Common myeloid progenitor, CD34-positive (primary cell): ENCODE measurements at places on chromosomes 1 and 21.

- DNase-seq: no peak
These were observed 867 bp upstream of the TIMM17A start for GRCh38 chr1:201954263-201955008.

- DNase-seq: no peak
These were observed 13.7 kb upstream of the TRIM62 start for GRCh38 chr1:33195556-33195955.

DNA sequence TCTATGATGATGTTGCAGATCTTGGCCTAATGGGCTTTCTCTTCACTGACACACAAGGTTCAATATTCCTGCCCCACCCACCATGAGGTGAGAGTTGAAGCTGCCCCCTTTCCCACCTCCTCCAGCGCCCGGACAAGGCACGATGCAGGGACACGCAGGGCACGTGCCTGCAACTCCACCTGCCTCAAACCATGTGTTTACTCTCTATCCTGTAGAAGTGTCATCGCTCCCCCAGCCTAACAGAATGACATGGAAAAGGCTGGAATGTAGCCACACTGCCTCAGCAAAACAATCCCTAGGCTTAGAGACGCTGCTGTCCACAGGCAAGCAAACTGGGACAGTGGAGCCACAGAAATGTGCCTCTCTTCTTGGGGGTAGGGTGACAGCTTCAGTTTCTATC, 92.9 kb upstream of the SOD1 start:
- DNase-seq: no peak

DNA sequence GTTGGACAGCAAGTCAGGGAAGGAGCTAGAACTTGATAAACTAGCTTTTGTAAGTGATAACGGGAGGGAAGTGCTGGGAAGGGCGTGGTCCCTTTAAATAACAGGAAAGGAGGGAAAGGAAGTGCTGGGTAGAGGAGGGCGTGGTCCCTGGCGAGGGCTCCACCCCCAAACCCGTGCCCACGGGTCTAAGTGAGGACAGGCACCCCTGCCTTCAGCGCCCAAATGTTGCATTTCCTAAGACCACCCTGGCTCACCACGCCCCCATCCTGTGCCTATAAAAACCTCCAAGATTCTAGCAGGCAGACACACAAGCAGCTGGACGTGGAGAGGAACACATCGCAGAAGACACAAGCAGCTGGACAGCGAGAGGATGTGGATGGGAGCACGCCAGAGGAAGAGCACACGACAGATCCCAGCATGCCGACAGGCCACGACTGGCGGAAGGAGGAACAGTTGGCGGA, 58.5 kb downstream of the PALMD start:
- DNase-seq: no peak

DNA sequence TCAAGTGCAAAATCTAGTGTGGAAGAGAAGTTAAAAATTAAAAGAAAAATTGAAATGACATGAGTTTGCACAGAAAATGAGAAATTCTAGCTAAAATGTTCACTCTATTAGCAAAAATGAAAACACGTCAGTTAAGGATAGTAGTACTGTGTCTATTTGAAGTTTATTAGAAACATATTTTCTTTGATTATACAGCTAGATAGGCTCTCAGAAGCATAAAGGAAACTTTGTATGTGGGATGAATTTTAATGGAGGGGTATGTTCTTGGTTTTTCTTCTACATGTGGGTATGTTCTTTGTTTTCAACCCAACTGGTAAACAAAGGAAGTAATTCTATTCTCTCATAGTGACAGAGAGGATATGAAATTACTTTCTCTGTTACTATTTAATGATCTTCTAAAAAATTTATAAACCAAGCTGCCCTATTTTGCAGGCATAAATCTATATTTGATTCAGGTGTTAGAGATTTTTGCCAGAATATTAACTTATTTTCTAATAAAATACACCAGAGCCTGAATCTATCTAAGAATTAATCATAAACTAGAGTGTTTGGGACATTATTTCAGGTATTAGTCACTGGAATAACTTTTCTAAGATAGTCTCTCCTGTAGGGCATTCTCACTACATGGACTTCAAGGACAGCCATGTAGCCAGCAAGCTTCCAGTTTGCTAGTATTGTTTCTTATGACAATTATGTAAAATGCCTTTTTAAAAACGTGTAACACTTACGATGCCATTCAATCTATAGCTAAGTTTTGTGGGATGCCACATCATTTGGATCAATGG, 15.8 kb downstream of the GPSM2 start:
- no peak for DNase-seq

GRCh38 chr1:107777664-107778047, 187.3 kb downstream of the VAV3 start:
- no peak for DNase-seq
